Articular chondrocyte of knee joint (primary cell): ENCODE measurements at places on chromosomes 7 and 10. TPM values are rescaled to one million over a fixed set of nuclear protein-coding genes. Genes with fewer than 3 reads are reported as not detected.

ING3 gene
- total RNA-seq, result 18.8 and 22.3 TPM in 2 replicates

LRMDA gene
- total RNA-seq, result 9.5 and 19.7 TPM in 2 replicates

ZNF804B gene
- not detected in 2 replicates for total RNA-seq

GSTO2 gene
- total RNA-seq, result 9.0 and 11.0 TPM in 2 replicates

GIMAP6 gene
- total RNA-seq, result 0.11 TPM in 1 of 2 replicates, not detected in the other

CYP26A1 gene
- not detected in 2 replicates for total RNA-seq

TMEM270 gene
- not detected in 2 replicates for total RNA-seq

ZNF138 gene
- 5.7 and 8.2 TPM in 2 replicates for total RNA-seq

CCDC172 gene
- not detected in 2 replicates for total RNA-seq

GLI3 gene
- total RNA-seq, result 20.2 and 25.5 TPM in 2 replicates

CALML3 gene
- not detected in 2 replicates for total RNA-seq

STEAP1 gene
- 55.5 and 75.5 TPM in 2 replicates for total RNA-seq

SLC26A3 gene
- total RNA-seq, result not detected in 2 replicates

UPK3B gene
- total RNA-seq, result 0.52 and 0.54 TPM in 2 replicates

SFTPA1 gene
- not detected in 2 replicates for total RNA-seq

PIP gene
- total RNA-seq, result not detected in 2 replicates

AKR1E2 gene
- 6.7 and 8.1 TPM in 2 replicates for total RNA-seq

ATRNL1 gene
- total RNA-seq, result 2.5 and 12.5 TPM in 2 replicates

MMP21 gene
- 0.11 TPM in 1 of 2 replicates, not detected in the other for total RNA-seq

C7orf57 gene
- under 0.01 TPM in 1 of 2 replicates, not detected in the other for total RNA-seq

TUBAL3 gene
- not detected in 2 replicates for total RNA-seq

PCDH15 gene
- not detected in 2 replicates for total RNA-seq

GJD4 gene
- total RNA-seq, result 0.22 TPM in 1 of 2 replicates, not detected in the other

PRTFDC1 gene
- 17.8 and 23.5 TPM in 2 replicates for total RNA-seq

CFAP43 gene
- total RNA-seq, result 0.78 and 1.2 TPM in 2 replicates

PLXNA4 gene
- total RNA-seq, result 14.5 and 21.7 TPM in 2 replicates

TAS2R5 gene
- 1.9 and 2.6 TPM in 2 replicates for total RNA-seq

AGMO gene
- 0.32 and 0.52 TPM in 2 replicates for total RNA-seq

PARD3 gene
- total RNA-seq, result 31.1 and 39.9 TPM in 2 replicates

CPA1 gene
- 2.2 and 3.7 TPM in 2 replicates for total RNA-seq

CFAP58 gene
- total RNA-seq, result 0.86 and 2.0 TPM in 2 replicates

MRPS24 gene
- total RNA-seq, result 82.7 and 88.0 TPM in 2 replicates

COL26A1 gene
- total RNA-seq, result 0.13 and 0.22 TPM in 2 replicates

WNT2 gene
- total RNA-seq, result not detected in 2 replicates

CCL24 gene
- not detected in 2 replicates for total RNA-seq

SKIDA1 gene
- 1.1 and 2.4 TPM in 2 replicates for total RNA-seq

SLC16A9 gene
- 2.1 and 4.1 TPM in 2 replicates for total RNA-seq

RALA gene
- total RNA-seq, result 22.3 and 24.4 TPM in 2 replicates

ANLN gene
- 82.8 and 116 TPM in 2 replicates for total RNA-seq

ATOH7 gene
- total RNA-seq, result 0.11 TPM in 1 of 2 replicates, not detected in the other
